WERI-Rb-1 (cell line): ENCODE measurements at places on chromosomes 2 and 18.

DNA sequence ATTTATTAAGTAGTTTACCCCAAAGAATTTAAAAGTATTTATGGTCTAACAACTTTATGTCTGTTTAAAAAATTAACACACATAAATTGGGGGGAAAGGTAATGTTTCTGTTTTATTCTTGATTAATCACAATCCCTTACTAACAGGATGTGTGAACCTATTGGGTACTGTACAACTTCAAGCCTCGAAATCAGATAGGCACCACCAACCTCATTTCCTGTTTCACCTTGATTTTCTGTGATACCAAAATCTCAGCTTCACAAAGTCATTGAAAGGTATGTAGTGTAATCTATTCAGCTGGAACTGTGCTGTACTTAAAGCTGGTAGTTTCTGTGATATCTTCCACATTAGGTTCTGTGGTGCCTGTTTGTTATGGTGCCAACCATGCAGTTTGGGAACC lies 4.0 kb downstream of the RNMT start:
- no peak for DNase-seq

DNA sequence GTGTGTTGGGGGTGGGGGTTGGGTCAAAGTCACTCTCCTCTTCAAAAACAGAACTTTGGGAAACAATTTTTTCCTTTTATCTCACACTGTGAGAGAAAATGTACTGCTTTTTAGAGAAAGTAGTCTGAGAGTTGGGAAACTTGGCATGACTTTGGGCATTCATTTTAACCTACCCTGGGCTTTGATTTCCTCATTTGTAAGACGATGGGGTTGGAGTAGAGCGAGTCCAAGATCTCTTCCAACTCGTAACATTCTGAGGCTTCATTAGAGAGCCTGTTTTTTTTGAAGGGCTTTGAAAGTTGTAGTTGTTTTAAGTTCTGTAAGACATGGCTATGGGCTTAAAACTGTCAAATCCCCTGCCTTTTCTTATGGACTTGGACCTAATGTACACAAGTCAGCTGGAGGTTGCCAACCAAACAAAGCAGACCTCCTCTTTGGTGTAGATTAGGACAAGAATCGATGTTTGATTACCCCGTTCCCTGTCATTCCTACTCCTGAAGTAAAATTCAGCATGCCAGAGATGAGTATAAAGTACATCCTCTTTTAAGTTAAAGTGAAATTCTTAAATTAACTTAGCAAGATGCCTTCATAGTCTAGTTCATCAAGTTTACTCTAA lies 8.4 kb downstream of the PHLPP1 start:
- DNase-seq: no peak

DNA sequence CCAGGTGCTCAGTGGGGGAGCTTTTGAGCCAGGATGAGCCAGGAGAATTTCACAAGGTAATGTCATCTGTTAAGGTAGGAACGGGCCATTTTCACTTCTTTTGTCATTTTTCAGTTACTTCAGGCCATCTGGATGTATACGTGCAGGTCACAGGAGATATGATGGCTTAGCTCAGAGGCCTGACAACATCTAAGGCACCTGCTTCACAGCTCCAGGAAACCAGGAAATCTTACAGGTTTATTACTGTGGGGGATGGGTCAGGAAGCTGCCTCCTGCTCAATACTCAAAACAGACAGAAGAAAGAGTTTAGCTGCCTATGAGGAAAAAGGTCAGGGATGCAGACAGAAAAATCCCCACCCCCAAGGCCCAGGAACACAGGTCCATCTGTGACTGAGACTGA lies 364.3 kb upstream of the LRP1B start:
- DNase-seq: peak; percentile 28

DNA sequence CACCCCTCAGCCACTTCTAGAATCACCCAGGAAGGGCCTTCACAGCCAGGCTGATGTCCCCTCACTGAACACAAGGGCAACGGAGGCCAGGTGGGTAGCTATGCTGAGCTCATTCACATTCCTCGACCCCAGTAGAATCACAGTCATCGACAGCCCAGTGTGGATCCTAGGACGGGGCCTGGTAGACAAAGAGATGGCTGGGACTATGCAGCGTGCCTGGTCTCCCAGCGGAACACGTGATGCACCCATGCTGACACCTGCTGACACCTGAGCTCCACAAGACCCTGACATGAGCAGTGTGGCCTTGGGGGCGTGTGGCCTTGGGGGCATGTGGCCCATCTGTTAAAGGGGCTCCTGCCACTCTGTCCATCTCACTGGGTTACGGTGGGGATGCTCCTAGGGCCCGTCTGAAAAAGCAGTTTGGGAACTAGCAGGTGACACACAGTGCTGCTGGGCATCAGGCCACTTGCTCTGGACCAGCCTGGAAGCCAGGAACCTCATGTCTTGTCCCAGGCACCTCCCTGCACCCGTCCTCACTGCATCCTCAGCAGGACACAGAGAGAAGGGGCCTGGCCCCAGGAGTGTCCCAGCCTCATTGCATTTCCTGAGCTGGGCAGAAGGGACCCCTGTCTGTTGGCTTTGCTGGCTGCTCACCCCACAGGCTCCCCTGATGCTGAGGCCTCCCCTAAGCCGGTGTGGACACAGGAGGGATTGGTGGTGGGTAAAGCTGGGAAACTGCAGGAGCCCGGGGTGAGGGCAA lies 9.7 kb downstream of the ECEL1 start:
- DNase-seq: peak; percentile 3
